ENCODE measurements at places on chromosomes 3 and 15.

- no peak for DNase-seq
Measured at GRCh38 chr3:168156479-168156878, 60.8 kb upstream of the GOLIM4 start.

- DNase-seq: no peak
Measured at GRCh38 chr3:169179321-169179720, 484.2 kb downstream of the MECOM start.

DNA sequence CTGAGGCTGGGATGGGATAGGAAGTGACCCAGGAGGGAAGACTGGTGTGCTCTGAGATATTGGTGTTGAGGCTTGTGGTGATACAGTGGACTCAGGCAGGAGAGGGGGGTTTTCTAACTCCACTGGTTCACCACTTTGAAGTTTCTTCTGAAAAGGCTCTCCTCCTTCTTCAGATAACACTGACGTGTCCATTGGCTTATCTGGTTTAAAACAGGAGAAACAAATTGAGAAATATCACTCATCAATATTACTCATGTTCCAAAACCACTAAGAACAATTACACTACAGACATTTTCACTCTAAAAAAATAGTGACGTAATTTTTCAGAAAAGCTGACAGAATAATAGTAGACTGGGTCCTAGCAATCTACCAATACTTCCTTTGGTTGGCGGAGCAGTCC, 23.1 kb downstream of the TP53BP1 start:
- no peak for DNase-seq

GRCh38 chr3:189458528-189458927, 172.7 kb upstream of the TP63 start:
- no peak for DNase-seq

DNA sequence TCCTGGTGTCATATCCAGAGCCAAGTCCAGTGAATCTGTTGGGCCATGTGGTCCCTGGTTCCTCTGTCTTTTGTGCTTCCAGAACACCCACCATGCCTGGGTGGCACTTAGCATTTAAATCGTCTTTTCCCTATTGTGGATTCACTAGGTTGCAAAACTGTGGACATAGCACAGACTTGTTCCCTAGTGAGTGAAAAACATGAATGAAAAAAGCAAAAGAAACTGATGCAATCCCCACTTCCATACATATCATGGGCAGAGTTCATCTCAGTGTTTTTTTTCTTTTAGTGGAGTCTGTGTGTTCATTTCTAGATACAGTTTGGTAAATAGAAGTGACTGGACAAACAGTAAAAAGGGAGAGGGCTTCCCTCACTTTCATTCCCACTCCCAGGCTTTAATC, 170.5 kb downstream of the SLCO3A1 start:
- no peak for DNase-seq

DNA sequence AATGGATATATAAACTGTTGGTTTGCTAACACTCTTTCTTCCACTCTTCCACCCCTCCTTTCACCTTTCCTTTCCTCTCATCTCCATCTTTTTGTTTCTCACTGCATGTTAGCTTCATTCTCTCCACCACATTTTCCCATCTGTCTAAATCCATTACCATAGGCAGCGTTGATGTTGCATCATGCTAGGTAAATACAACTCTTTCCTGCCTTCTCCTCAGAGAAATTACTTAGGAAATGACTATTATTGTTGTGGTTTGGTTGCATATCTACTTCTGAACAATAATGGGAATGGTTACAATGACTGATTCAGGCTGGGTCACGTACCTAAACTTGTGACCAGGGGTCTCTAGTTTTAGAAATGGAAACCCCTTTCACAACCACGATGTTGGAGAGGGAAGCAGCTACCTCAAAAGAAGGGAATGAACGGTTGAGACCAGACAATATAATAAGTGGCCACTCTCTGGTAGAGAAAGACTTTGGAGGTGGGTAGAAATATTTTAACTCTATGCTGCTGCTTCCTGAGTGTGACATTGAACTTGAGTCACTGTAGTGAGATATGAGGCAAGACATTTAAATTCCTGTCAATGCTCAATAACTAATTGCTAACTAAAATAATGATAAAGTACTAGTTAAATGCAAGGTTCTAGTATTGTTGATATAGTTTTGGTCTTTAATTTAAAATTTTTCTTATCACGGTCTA, 314.1 kb upstream of the TGFBR2 start:
- no peak for DNase-seq
